ENCODE measurements at places on chromosomes 7 and 10.

DNA sequence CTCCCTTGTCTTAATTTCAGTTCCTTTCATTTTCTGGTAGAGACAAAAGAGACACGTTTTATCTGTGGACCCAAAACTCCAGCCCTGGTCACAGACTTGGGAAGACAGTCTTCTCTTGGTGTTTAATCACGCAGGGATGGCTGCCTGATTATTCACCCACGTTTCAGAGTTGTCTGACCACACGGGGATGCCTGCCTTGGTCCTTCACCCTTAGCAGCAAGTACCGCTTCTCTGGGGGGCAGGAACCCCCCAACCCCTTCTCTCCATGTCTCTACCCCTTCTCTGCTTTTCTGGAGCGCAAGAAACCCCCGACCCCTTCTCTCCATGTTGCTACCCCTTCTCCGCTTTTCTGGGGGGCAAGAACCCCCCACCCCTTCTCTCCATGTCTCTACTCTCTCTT lies 95.8 kb downstream of the MACC1 start:
- DNase-seq = no peak

- DNase-seq = peak; percentile 46
These were observed 10.8 kb downstream of the LFNG start for GRCh38 chr7:2530071-2530987.

GRCh38 chr7:143900230-143900766 lies 1.7 kb downstream of the TCAF1 start:
- peak; percentile 58 for DNase-seq

- DNase-seq = no peak
These were observed 867.6 kb downstream of the SORCS1 start for GRCh38 chr10:106296750-106297392.

GRCh38 chr7:95881597-95881996 lies 109.2 kb downstream of the DYNC1I1 start:
- no peak for DNase-seq

GRCh38 chr7:97094284-97094930 lies 23.1 kb upstream of the SDHAF3 start:
- no peak for DNase-seq

GRCh38 chr7:159152816-159153215 lies 8.1 kb upstream of the VIPR2 start:
- no peak for DNase-seq

- no peak for DNase-seq
These were observed 44.0 kb downstream of the TARP start for GRCh38 chr7:38229386-38229785.

DNA sequence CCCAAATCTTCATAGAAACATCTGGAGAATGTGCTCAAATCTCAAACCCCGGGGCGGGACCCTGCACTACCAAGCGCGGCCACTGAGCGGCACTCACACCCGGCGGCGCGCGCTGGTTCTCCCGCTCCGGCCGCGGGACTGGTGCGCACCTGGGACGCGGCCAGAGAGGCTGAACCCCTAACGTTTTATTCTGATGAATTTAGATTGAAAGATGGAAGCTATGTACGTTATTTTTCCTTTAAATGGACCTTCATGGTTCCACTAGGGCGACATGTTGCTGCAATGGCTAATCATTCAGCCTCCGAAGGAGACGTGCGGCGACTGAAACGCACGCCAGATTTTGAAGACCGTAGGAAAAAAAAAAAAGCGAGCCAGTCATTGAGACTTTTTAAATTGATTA lies 107.0 kb upstream of the INSIG1 start:
- no peak for DNase-seq

DNA sequence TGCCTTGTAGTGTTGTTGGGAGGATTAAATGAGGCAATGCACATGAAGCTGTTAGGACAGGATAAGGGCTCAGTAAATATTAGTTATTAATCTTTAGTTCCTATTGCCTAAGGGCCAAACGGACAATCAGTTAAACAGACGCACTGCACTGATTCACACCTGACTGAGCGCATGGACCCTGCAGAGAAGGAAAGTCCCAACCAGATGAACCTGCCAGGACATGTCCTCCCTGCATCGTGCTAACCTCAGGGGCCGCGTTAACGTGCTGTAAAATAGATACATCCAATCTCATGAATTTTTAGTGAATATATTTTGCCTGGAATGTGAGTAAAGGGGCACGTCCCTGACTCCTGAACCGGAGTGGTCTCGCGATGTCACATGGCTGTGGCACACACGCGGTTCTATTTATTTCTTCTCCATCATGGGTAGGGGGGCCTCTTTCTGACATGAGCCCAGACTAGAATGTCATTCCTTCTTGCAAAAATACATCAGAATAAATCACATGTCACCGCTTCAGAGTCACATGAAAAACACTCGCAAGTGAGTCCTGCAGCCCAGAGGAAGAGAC lies 12.3 kb downstream of the ADARB2 start:
- DNase-seq = no peak

DNA sequence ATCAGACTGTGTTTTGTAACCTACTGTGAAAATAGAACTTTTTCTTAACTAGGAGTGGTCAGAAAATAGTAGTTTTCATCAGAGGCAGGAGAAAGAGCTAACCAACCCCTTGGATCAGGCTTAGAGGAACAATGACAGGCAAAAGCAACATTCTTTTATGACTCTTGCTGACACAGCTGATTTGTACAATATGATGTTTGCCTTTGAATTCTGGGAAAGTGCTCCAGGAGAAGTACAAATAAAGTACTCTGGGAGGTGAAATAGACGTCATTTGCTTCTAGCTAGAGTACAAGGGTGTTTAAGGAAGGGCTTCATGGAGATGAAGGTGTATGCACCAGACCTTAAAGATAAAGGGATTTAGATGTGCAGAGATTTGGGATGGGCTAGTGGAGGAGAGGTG lies 75.1 kb upstream of the KIAA1217 start:
- DNase-seq = no peak

GRCh38 chr7:151793991-151794507 lies 82.9 kb downstream of the PRKAG2 start:
- DNase-seq = peak; percentile 54

GRCh38 chr10:11457336-11457735 lies 154.1 kb downstream of the USP6NL start:
- no peak for DNase-seq

DNA sequence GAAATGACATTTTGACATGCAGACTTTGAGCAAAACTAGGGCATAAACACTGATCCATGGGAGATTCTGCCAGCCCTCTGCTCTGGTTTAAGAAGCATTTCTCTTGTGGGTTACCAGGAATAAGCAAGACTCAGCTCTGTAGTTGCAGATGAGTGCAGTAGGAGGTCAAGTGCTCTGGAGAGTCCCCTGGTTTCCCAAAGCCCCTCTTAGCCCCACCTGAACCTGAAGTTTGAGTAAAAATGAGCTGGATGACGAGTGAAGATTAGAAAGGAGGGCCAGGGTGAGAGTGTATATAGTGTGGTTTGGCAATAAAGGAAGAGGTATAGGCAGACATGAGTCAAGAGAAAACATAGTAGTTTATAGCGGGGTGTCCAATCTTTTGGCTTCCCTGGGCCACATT lies 220.3 kb downstream of the ARL4A start:
- DNase-seq = no peak

- no peak for DNase-seq
These were observed 590.8 kb downstream of the AUTS2 start for GRCh38 chr7:70188901-70189650.

DNA sequence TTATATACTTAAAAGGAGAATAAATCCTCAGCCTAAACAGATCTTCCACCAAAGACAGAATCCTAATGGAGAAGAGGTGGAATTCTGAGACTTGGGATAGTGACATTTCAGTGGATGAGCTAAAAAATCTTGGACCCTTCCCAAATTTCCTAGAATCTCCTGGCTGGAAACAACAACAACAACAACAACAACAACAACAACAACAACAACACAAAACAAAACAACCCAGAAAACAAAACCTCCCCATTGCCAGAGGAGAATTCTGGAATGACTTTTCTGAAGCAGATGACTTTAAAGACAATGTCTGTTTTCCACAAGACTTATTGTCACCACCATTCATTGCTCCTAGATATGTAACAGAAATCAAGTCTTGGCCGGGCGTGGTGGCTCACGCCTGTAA lies 322.1 kb downstream of the ARL4A start:
- no peak for DNase-seq

DNA sequence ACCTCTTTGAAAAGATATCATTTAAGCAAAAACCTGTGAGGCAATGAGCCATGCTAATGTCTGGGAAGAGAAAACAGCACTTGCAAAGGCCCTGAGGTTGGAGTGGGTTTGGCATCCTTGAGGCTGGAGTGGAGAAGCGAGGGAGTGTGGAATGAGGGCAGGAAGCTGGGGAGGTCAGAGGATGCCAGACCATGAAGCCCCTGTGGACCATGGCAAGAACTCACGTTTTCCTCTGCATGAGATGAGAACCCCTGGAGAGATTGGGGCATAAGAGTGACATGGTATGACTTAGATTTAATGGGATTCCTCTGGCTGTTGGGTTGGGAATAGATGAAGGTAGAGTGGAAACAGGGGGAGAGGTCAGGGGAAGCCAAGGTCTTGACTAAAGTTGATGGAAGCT lies 49.4 kb downstream of the GPR26 start:
- DNase-seq = no peak

DNA sequence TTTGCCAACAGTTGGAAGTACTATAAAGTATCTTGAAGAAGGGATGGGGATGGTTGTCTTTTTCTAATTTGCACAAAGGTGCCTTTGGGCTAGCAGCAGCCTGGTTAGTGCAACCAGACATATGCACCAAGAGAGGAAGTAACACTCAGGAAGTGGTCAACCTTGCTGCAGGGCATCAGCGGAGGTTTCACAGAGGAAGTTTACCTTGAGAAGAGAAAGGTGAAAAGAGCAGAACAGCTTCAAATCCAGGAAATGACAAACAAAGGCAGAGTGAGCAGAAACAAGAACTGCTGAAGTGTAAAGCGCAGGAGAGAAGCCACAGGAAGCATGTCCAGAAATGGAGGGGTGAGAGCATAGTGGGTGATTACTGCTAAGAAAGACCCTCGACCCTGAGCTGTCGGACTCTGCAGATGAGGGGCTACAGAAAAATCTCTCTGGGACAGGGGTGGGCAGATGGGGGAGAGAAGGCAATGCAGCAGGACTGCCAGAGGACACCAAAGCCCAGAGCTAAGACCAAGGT lies 66.9 kb downstream of the STK17A start:
- no peak for DNase-seq

GRCh38 chr10:22931948-22932347 lies 4.1 kb downstream of the ARMC3 start:
- no peak for DNase-seq

- DNase-seq = no peak
These were observed 102.5 kb downstream of the SAMD9 start for GRCh38 chr7:93015101-93015778.

DNA sequence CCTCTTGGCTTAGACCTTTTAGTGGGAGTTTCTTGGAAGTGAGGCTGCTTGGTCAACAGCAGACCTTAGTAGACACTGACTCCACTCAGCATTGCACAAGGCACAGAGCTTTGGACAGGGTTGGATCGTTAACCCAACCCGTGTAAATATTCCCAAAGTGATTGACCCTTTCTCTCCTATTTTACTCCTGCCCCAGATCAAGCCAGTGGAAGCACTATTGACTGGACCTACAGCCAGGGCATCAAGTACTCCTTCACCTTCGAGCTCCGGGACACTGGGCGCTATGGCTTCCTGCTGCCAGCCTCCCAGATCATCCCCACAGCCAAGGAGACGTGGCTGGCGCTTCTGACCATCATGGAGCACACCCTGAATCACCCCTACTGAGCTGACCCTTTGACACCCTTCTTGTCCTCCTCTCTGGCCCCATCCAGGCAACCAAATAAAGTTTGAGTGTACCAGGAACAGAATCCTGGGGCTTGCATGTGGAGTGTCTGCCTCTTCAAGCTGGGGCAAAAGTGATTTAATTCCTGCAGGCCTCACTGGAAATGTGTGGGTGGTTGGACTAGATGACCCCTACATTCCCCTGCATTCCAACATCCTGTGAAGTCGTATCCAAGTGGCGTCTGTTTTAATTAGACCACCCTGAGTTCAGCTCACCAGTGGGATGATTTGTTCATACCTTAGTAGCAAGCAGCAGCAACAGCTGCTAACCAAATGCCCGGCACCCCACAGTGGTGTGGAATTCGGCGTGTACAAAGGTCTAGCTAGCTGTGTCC lies 7.5 kb downstream of the CPA1 start:
- no peak for DNase-seq

DNA sequence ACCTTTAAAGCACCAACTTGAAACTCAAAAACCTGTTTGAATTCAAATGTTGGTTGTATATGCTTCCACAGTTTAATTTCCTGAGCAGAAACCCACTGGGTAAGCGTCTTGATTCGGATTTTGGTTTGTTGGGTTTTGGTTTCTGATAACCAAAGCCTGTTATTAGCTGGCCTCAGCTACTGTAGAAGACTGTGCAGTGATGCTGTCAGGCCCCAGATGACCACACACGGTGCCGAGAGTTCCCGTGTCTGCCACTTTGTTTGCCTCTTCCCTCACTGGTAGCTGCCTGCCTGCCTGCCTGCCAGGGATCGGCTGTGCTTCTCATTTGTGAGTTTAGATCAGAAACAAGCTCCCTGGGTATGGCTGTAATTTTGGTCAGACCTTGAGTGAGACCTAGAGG lies 5.6 kb downstream of the MDH2 start:
- no peak for DNase-seq

- DNase-seq = no peak
These were observed 459.3 kb downstream of the HTR7 start for GRCh38 chr10:90398566-90398965.

- DNase-seq = no peak
These were observed 3.8 kb downstream of the WDR91 start for GRCh38 chr7:135207406-135208101.

DNA sequence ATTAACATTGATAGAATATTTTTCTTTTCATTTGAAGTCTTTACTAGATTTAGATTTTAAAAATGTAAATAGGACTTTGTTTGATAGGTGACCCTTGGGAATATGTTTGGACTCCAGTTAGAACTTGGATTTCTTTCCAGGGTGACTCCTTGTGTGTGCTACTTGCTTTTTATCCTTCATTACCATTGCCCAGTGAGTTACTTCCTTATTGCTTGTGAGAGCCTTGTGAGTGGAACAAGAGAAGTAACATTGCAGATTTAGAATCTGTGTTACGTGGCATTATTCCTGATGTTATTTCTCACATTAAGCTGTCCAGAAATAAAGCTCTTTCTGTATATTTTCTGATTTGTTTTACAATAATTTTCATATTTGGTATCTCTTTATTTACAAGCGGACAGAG lies 128.0 kb upstream of the LRGUK start:
- no peak for DNase-seq

GRCh38 chr10:6838118-6838517 lies 258.0 kb upstream of the PRKCQ start:
- DNase-seq = no peak

- no peak for DNase-seq
These were observed 2.6 kb downstream of the STK31 start for GRCh38 chr7:23712368-23713284.

DNA sequence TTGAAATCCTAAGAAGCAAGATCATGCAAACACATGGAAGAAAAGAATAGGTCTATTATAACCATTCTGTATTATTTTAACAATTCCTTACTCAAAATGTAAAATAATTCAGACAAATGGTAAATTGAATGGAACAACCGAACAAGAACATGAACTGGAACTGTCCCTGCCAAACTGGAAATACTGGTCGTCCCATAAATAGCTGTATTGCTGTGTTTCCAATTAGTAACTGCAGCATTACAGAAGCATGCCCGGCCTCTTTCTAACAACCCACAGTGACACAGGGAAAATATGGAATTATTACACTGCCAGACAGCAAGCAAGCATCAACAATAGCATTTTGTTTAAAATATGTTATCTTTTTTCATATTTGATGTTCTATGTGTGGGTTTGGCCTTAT lies 1138.5 kb upstream of the PHF14 start:
- no peak for DNase-seq

GRCh38 chr7:129095258-129095657 lies 40.3 kb upstream of the TNPO3 start:
- DNase-seq = no peak

GRCh38 chr10:79137826-79138225 lies 69.1 kb downstream of the ZMIZ1 start:
- DNase-seq = no peak
